ENCODE measurements at places on chromosomes 1 and 21.

GRCh38 chr1:113434081-113434873 lies 44.0 kb downstream of the MAGI3 start:
- no peak for DNase-seq

DNA sequence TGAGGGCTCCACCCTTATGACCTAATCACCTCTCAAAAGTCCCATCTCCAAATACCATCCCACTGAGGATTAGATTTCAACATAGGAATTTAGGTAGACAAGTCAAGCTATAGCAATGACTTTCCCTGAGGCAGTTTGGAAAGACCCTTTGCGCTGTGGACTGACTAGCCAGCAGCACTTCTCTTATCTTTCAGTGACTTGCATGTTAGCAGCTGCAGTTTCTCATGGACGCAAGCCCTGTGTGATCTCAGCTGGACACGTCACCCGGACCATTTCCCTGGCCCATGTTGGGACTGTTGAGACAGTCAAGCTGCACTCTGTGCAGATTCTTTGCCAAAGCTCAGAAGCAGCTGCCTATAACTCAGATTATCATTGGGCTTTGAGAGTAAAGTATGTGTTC lies 408.1 kb upstream of the USP24 start:
- DNase-seq = peak; percentile 90

GRCh38 chr1:41278076-41278475 lies 36.0 kb upstream of the SCMH1 start:
- no peak for DNase-seq

DNA sequence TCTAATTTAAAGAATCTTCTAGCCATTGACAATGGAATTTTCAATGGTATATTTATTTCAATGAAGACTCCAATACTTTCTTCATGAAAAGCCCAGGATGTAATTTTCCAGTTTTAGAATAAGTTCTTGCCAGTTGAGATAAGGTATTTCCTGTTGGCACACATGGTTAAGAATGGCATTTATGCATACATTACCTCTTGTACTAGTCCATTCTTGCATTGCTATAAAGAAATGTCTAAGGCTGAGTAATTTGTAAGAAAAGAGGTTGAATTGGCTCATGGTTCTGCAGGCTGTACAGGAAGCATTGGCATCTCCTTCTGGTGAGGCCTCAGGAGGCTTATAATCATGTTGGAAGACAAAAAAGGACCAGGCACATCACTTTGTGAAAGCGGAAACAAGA lies 1179.6 kb downstream of the AMY1C start:
- DNase-seq = no peak

DNA sequence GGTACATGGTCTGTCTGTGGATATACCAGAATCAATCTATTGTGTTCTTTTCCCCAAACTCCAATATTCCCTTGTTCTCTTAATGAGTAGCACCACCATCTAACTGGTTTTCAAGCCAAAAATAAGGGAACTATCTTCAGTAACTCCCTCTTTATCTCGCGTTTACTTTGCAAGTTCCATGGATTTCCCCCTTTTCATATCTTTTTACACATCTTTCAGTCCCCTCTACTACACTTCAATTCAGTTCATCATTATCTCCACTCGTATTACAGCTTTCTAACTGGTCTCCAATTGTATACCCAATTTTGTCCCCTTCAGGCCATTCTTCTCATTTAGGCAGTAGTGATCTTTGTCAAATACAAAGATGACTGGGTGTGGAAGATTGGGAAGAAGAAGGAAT lies 4.1 kb upstream of the TMCO1 start:
- DNase-seq = no peak

DNA sequence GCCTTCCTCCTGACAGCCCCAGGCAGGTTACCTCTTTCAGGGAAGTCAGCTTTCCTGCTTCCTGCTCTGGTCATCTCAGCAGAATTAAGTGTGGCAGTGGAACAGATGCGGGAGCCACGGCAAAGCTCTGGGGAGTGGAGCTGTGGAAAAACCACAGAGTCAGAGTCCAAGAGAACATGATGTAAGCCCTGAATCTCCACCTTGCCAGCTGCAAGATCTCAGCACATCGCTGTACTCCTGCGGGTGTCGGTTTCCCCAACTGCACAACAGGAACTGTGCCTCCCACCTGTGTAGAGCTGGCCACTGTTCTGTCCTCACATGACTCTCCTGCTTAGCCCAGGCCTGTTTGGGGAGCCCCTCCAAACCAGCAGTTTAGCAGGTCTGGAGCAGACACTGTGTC lies 123.7 kb downstream of the MATN1 start:
- peak; percentile 47 for DNase-seq

DNA sequence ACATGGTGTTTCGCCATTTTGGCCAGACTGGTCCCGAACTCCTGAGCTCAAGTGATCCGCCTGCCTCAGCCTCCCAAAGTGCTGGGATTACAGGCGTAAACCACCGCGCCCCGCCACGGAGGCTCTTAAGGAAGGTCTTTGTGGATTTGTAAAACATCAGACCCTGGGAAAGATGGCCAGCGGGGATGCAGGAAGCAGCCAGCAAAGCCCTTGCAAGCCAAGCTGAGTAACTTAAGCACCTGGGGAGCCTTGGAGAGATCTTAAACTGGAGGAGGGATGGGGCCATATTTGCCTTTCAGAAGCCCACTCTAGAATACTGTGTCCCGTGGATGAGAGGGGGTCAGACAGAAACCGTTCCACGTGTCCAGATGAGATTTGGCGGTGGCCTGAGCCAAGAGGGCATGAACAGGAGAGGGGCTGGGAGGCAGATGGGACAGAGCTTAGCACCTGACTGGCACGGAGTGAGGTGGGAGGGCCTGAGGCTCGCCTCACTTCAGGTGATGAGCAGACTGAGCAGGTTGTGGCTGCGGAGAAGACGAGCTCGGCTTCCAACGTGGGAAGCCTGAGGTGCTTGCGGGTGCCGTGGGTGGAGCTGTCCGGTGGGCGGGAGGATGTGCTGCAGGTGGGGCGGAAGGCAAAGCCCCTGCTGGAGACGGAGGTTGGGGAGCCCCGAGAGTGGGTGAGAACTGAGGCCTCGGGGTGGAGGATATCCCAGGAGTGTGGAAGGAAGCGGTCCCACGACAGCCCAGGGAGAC lies 11.7 kb downstream of the C1orf216 start:
- DNase-seq = no peak

DNA sequence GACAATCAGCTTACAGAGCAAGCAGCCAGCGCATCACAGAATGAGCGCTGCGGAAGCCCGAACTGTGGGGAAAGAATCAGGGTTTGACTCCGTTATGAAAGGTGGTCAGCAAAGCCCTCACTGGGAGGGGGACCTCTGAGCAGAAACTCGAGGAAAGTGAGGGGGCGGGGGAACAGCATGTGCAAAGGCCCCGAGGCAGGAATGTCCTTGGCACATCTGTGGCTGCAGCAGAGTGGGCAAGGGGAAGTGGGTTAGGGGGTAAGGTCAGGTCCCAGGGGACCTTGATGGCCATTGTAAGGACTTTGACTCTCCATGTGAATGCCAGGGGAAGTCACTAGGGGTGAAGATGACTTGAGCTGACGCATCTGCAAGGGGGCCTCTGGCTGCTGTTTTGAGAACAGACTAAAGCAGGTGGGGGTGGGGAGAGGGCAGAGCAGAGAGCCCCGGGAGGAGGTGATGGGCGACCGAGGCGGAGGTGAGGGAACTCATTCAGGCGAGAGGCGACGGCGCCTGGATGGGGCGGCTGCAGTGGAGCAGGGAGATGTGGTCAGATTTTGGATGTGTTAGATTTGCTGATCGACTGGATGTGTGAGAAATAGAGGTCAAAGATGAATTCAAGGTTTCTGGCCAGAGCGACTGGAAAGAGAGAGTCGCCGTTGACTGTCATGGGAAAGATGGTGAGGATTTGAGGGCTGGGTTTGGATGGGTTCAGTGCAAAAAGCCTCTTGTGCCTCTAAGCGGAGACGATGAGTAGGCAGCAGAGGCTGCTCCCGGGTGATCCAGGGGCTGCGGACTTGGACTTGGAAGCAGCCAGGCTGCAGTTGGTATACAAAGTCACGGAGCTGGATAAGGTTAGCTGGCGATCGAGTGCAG lies 108.0 kb upstream of the ZBTB40 start:
- peak; percentile 38 for DNase-seq

DNA sequence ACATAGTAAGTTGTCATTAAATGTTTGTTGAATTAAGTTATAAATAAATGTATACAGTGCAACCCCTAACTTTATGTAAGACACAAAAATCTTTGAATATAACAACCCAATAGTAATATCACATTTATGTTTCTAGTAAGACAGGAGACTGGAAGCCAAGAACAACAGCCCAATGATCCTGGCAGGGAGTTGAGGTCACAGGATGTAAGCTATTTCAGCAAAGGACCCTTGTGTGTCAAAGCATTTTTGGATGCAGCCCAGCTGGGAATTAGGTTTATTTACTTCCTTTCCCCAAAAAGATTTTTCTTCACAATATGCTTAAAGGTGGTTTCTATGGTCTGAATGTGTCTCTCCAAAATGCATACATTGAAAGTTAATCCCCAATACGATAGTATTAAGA lies 34.0 kb upstream of the ABCA4 start:
- DNase-seq = peak; percentile 62

GRCh38 chr1:175679981-175680652 lies 63.3 kb downstream of the TNR start:
- no peak for DNase-seq

DNA sequence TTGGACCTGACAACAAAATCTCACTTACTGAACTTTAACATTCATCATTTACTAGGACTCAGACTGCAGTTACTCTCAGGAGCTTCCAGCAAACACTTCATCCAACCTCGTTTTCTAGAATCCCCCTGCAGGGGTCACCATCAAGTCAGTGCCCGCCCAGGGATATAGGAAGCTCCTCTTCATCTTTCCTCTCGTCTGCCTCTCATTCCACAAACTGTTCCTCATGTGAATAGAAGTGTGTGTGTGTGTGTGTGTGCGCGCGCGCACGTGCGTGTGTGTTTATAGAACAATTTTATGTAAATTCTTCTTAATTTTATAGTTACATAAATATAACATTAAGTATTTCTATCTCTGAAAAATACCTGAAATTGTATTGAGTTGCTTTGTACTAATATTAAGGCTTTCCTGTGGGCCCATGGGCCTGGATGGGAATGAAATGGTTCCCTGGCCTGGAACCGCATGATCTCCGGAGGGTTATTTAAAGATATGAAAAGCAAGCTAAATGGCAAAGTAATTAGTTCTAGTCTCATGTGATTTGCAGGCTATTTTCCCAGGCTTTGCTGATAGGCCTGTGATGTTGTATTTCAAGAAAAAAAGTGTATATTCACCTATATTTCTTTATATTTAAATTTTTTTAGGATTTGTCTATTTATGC lies 21.7 kb upstream of the ABCD3 start:
- DNase-seq = peak; percentile 35

DNA sequence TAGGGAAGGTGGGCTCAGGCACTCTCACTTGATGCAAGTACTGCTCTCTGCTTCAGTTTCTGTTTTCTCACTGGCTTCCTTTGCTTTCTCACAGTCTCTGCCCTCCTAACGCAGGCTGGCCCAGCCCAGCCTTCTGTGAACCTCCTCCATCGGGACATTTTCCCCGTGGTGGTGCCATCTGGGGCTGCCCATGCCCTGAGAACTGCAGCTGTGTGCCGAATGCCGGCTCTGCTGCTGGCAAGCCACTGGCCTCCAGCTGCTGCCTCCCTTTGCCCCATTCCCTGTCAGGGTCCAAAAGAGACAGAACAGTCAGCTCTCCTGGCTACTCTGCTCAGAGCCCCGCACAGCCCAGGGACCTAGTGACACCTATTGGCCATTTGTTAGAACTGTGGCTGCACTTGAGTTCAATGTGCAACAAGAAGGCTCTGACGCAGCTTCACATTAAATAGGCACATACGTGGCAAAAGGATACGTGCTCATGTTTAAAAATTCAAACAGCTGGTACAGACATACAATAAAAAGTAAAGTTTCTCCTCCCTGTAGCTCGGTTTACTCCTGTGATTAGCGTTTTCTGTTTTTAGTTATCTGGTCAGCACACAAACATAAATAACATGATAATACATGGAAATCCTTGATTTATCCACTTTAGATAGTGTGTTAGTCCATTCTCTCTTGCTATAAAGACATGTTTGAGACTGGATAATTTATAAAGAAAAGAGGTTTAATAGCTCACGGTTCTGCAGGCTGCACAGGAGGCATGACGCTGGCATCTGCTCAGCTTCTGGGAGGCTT lies 46.6 kb downstream of the FCRL5 start:
- DNase-seq = peak; percentile 69

DNA sequence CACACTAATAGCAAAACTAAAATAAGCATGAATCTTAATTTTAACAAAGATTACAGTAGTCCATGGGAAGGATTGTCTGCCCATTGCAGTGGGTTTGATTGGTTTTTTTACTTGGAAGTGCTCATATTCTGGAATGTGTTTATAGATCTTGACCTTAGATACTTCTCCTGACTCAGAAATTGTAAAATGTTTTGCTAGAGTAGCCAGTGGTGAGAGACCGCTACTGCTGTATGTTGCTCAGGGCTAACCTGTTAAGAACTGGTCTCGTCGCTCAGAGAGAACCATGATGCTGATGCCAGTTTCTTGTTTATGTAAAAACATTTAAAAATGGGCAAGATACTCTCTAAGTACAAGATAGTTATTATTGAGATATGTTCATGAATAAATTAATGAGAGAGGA lies 99.9 kb downstream of the ROR1 start:
- DNase-seq = no peak

- DNase-seq = no peak
These were observed 148.0 kb downstream of the ZZZ3 start for GRCh38 chr1:77534456-77534855.

- DNase-seq = no peak
These were observed 38.5 kb downstream of the HIVEP3 start for GRCh38 chr1:41880261-41880660.

DNA sequence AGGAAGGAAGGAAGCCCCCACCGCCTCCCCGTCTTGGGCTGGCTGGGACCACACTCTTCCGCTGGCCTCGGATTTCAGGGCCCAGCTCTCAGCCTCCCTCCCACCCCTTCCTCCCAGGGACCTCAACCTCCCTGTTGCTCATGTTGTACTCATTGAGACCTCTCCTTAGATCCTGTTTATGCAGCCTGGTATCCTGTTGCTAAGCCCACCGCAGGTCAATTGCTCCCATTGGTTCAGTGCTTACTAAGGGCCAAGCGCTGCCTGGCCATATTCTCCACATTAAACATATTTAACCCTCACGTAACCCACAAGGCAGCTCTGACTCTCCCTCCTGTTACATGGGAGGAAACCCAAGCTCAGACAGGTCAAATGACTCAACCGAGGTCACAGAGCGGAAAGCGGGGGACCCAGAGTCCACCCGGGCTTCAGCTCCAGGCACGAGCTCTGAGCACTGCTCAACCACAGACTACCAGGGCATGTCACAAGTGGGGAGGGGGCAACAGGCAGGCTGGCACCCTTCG lies 23.2 kb upstream of the H6PD start:
- no peak for DNase-seq

- no peak for DNase-seq
These were observed 78.8 kb upstream of the ABCD3 start for GRCh38 chr1:94339206-94339927.

- DNase-seq = no peak
These were observed 157.2 kb upstream of the COL11A1 start for GRCh38 chr1:103265551-103265950.
